Type B pancreatic cell (in vitro differentiated cells): ENCODE measurements at places on chromosomes 12 and 14. TPM values are rescaled to one million over a fixed set of nuclear protein-coding genes. Genes with fewer than 3 reads are reported as not detected.

Gene SYNJ2BP
- total RNA-seq, result 32.1 and 32.5 TPM in 2 replicates

Gene DNAJC22
- 3.6 and 5.0 TPM in 2 replicates for total RNA-seq

Gene PACS2
- total RNA-seq, result 77.7 and 101 TPM in 2 replicates

Gene TMEM30B
- total RNA-seq, result 12.2 and 25.3 TPM in 2 replicates

Gene MMP17
- total RNA-seq, result 14.1 and 26.8 TPM in 2 replicates

Gene KRT6A
- total RNA-seq, result 9.9 and 41.6 TPM in 2 replicates

Gene GLS2
- 6.7 and 7.0 TPM in 2 replicates for total RNA-seq

Gene TSPAN11
- total RNA-seq, result 9.5 and 52.3 TPM in 2 replicates

Gene RHEBL1
- 0.88 and 1.8 TPM in 2 replicates for total RNA-seq

Gene KIF21A
- total RNA-seq, result 25.7 and 28.5 TPM in 2 replicates

Gene ITGA7
- total RNA-seq, result 10.4 and 39.2 TPM in 2 replicates

Gene CIDEB
- total RNA-seq, result 4.9 and 11.1 TPM in 2 replicates

Gene KRT2
- total RNA-seq, result not detected in 2 replicates

Gene SOX5
- 28.9 and 32.8 TPM in 2 replicates for total RNA-seq

Gene ACSS3
- total RNA-seq, result 24.5 and 28.0 TPM in 2 replicates

Gene TAS2R30
- 1.3 and 2.3 TPM in 2 replicates for total RNA-seq

Gene FOXN4
- total RNA-seq, result 2.0 and 2.6 TPM in 2 replicates

Gene NRIP2
- total RNA-seq, result 1.2 TPM in 1 of 2 replicates, not detected in the other

Gene EFS
- 41.0 and 59.3 TPM in 2 replicates for total RNA-seq

Gene PLEKHA5
- total RNA-seq, result 68.2 and 68.6 TPM in 2 replicates

Gene TMEM121
- 1.4 and 5.5 TPM in 2 replicates for total RNA-seq

Gene GALNT8
- total RNA-seq, result 5.2 and 7.1 TPM in 2 replicates

Gene TMEM116
- 13.9 and 18.0 TPM in 2 replicates for total RNA-seq

Gene NFATC4
- total RNA-seq, result 33.8 and 130 TPM in 2 replicates

Gene CFL2
- 21.9 and 35.8 TPM in 2 replicates for total RNA-seq

Gene ACACB
- total RNA-seq, result 14.6 and 22.7 TPM in 2 replicates

Gene POTEG
- total RNA-seq, result not detected in 2 replicates

Gene SYCP3
- 0.07 TPM in 1 of 2 replicates, not detected in the other for total RNA-seq

Gene M6PR
- 129 and 264 TPM in 2 replicates for total RNA-seq

Gene COX8C
- not detected in 2 replicates for total RNA-seq

Gene SERPINA9
- not detected in 2 replicates for total RNA-seq

Gene PMCH
- not detected in 2 replicates for total RNA-seq

Gene NKX2-1
- 7.4 and 9.3 TPM in 2 replicates for total RNA-seq

Gene IL26
- total RNA-seq, result not detected in 2 replicates

Gene SPTB
- total RNA-seq, result 3.8 and 5.0 TPM in 2 replicates

Gene KRT78
- 14.7 and 29.1 TPM in 2 replicates for total RNA-seq

Gene ZFYVE26
- total RNA-seq, result 33.8 and 36.6 TPM in 2 replicates

Gene WASHC3
- 19.2 and 21.1 TPM in 2 replicates for total RNA-seq

Gene TMCC3
- total RNA-seq, result 14.1 and 18.2 TPM in 2 replicates

Gene BCL7A
- 22.2 and 30.9 TPM in 2 replicates for total RNA-seq

Gene BRMS1L
- total RNA-seq, result 8.7 and 14.6 TPM in 2 replicates

Gene DENND5B
- total RNA-seq, result 17.5 and 17.7 TPM in 2 replicates

Gene DLK1
- total RNA-seq, result 149 and 405 TPM in 2 replicates

Gene NTN4
- total RNA-seq, result 21.2 and 23.5 TPM in 2 replicates

Gene CLECL1
- total RNA-seq, result not detected in 2 replicates

Gene CLEC14A
- total RNA-seq, result 0.34 and 0.62 TPM in 2 replicates

Gene KSR2
- total RNA-seq, result 2.0 and 4.7 TPM in 2 replicates

Gene PRIMA1
- total RNA-seq, result 0.90 and 1.7 TPM in 2 replicates
